H9 (cell line): ENCODE measurements at places on chromosomes 12 and 14. TPM values are rescaled to one million over a fixed set of nuclear protein-coding genes. Genes with fewer than 3 reads are reported as not detected.

The ANO4 gene
- total RNA-seq: 5.7 and 6.1 TPM in 2 replicates

The GPR135 gene
- total RNA-seq: 1.8 and 1.9 TPM in 2 replicates

The PTHLH gene
- total RNA-seq: 0.35 and 0.39 TPM in 2 replicates

The ACVRL1 gene
- not detected in 2 replicates for total RNA-seq

The PPP2R5E gene
- 63.0 and 65.8 TPM in 2 replicates for total RNA-seq

The KRT74 gene
- not detected in 2 replicates for total RNA-seq

The EPYC gene
- not detected in 2 replicates for total RNA-seq

The CPNE8 gene
- total RNA-seq: 1.9 and 2.4 TPM in 2 replicates

The GALNT6 gene
- total RNA-seq: 9.8 and 11.0 TPM in 2 replicates

The KCNC2 gene
- not detected in 2 replicates for total RNA-seq
